ENCODE measurements at places on chromosomes 7 and 10.

GRCh38 chr7:103668279-103668941 lies 222.4 kb upstream of the SLC26A5 start:
- no peaks in the 10 kb centered on the region for H3K36me3 ChIP-seq

DNA sequence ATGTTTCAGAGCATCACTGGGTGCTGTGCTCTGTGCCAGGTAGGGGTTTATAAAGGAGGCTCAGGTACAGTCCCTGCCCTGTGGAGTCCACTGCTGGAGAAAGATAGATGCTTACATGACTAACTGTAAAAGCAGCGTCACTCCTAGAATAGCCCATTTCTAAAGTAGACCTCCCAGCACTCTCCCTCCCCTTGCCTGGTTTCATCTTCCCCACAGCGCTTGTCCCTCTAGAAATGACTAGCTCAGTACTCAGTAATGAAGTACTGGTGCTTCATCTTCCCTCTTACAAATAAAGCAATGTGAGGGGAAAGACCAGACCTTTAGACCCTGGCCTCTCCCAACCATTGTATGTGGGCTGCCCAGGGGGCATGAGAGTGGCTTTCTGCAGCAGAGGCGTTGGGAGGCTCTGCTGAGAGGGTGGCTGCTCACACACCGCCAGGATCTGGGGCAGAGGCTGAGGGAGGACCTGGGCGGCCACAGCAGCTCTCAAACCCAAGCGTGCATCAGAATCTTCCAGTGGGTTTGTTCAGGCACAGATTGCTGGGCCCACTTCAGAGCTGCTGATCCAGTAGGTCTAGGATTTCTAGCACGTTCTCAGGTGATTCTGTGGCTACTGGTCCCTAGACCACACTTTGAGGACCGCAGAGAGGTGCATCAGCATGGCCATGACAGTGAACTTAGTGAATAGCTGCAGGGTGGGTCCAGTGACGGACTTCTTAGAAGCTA lies 110.3 kb upstream of the ANLN start:
- H3K4me3 ChIP-seq, result peak overlapping the region; percentile 7
- H3K36me3 ChIP-seq, result no peaks in the 10 kb centered on the region
- peak; percentile 49 for ATAC-seq
- peaks cover 21% of the 10 kb centered on the region for H3K4me1 ChIP-seq
- peak overlapping the region; percentile 54 for H3K27ac ChIP-seq
- no peaks in the 10 kb centered on the region for H3K27me3 ChIP-seq

DNA sequence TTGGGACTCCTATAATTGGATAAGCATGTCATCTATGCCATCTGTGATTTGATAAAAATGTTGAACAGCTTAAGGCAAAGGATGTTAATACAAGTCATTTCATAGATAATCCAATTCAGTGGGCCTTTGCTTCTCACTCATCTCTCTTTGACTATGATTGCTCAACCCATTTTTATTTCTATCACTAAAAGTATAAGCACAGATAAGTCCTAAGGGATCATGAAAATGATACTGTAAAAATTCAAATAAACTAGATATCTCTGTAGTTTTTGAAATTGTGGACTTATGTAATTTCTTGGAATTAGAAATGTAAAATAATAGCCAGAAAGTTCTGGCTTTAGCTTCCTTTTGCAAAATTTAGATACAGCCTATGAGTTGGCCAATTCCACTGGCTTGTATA lies 440.3 kb downstream of the POM121L12 start:
- H3K27me3 ChIP-seq, result no peaks in the 10 kb centered on the region
- H3K27ac ChIP-seq, result no peak overlapping the region
- no peaks in the 10 kb centered on the region for H3K36me3 ChIP-seq

GRCh38 chr7:148563583-148564274 lies 26.8 kb upstream of the C7orf33 start:
- peak; percentile 36 for ATAC-seq
- H3K27me3 ChIP-seq, result peaks cover 4% of the 10 kb centered on the region
- peak overlapping the region; percentile 95 for H3K27ac ChIP-seq
- peak overlapping the region; percentile 81 for H3K4me3 ChIP-seq
- H3K36me3 ChIP-seq, result no peaks in the 10 kb centered on the region

DNA sequence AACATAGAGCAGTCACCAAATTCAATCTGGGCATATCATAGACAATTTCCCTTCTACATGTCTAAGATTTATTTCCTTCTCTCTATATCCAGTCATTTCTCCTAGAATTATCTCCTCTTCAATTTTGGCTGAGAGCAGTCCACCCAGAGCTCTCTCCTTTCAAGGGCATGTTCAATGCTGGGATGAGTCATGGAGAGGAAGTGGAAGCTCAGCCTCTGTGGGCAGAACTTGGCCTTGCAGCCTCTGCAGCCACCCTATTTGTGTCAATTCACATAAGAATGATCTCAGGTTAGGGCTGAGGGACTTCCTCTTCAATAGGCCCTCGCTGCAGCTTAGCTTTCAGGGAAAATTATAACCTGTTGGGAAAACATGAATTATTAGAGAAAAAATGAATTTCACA lies 560.8 kb downstream of the POM121L12 start:
- ATAC-seq, result no peak
- H3K27me3 ChIP-seq, result no peaks in the 10 kb centered on the region
- H3K36me3 ChIP-seq, result no peaks in the 10 kb centered on the region
- H3K4me1 ChIP-seq, result no peaks in the 10 kb centered on the region

DNA sequence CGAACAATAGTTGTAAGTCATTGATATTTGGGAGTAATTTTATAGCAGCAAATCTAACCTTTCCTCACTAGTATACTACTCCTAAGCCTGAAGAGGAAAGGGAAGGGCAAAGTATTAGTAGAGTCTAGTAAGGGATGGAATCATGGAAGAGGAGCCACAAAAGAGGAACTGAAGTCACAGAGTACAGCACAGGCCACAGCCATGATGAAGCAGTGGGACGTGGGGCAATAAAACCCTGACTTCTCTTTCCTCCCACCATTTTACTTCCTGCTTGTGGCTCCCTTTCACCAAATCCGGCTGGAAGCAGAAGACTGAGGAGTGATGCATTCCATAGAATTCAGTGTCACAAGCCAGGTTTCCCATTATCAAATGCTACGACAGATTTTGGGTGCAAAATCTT lies 58.7 kb downstream of the CABCOCO1 start:
- H3K4me1 ChIP-seq, result no peaks in the 10 kb centered on the region
- no peak overlapping the region for H3K27ac ChIP-seq
